ENCODE measurements at places on chromosomes 13 and 19.

GRCh38 chr13:31945202-31945961 is 86.2 kb upstream of the FRY start:
- peak; percentile 71 for DNase-seq

- no peak for DNase-seq
Observed at GRCh38 chr13:64782466-64782865, 2447.7 kb downstream of the PCDH9 start.

GRCh38 chr19:7971553-7972520 is 28.4 kb upstream of the TIMM44 start:
- DNase-seq, result no peak

DNA sequence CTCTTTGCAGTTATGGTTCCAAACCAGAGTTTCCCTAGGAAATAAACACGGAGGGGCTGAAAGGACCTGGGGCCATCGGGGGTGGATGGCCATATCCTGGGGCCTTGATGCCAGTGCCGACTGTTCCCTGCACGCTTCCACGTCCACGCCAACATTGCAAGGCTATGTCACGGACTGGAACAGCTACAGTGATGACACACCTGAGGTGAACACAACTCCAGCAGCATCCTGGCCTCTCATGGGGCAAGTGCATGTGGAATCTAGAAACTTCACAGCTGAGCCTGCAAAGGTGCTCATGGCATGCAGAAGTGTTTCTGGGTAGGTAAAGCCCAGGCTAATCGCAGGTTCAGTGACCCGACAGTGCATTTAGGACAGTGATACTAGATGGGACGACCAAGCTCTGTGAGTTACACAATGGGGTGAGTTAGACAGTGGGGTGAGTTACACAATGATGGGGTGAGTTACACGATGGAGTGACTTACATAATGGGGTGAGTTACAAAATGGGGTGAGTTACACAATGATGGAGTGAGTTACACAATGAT is 52.0 kb upstream of the GAS6 start:
- DNase-seq, result peak; percentile 25

DNA sequence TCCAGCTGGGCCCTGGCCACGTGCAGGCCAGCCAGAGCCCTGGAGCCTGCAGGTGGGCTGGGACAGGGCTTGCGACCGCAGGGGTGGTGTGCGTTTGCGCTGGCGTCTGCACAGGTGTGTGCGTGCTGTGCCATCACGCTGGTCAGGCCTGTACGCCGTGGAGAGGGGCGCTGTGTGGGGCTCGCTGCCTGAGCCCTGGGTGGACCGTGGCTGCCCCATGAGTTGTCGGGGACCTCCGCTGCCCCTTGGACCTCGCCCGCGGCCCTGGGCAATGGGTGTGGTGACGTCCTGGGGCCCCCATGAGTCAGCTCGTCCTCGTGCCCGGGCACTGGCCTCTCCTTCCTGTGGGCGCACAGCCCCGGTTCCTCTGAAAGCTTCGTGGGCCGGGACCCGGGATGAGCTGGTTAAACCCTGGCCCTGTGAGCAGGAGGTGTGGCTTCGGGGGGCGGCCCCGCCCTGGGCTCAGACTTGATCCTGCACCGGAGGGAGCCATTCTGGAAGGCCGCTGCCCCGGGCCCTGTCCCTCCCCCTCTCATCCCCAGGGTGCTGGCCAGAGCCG is 6.8 kb downstream of the CSNK1G2 start:
- no peak for DNase-seq

GRCh38 chr19:49056101-49056901 is 1.2 kb downstream of the CGB7 start:
- peak; percentile 33 for DNase-seq

- DNase-seq, result no peak
Observed at GRCh38 chr13:99489028-99489427, 12.2 kb upstream of the TM9SF2 start.

DNA sequence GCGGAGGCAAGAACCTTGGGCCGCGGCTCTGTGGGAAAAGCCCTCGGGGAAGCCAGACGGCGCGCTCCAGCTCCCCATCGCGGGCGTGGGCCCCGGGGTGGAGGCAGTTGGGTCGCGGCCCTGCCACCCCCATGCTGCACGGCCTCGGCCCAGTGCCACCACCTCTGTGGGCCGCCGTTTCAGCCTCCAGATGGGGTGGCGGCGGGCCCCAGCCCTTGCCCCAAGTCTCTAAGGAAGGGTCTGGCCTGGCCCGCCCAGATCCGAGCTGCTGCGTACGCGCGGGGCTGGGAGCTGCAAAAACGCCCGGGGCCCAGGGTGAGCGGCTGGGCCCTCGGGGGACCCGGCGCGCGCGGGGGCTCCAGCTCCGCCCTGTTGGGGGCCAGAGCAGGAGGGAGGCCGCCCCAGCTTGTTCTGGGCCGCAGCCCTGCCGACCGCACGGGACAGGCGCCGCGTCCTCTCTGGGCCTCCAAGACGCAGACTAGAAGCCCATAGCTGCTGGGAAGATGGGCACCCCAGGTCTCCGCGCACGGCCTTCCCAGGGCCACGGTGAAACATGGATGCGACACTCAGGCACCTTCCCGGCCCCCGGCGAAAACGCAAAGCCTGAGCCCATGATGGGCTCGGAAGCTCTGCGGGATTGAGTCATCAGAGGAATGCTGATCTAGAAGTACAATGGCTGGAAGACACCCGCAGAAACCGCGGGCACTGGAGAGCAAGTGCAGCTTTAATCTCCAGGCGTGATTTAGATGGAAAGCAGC is 110.1 kb downstream of the KCTD15 start:
- DNase-seq, result peak; percentile 28

DNA sequence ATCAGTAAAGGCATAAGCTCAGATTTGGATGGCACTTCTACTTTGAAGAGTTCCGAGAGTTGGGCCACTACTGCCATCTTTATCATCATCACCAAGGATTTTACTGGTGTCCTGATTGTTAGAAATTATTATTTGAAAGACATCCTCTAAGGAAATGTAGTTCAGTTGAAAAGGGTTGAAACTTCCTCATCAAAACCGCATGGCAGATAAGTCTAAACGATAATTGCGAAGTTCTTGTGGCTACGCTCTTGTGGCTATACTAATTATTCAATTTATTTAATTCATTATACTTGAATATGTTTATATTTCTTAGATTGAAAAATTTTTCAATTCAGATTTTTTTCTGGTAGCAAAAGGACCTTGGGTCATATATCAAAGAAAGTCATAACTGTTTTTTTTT is 22.4 kb downstream of the TNFRSF19 start:
- DNase-seq, result no peak

- no peak for DNase-seq
Observed at GRCh38 chr13:20161951-20162300, 1.1 kb upstream of the GJA3 start.

GRCh38 chr19:42471554-42472249 is 29.0 kb upstream of the CXCL17 start:
- peak; percentile 66 for DNase-seq

GRCh38 chr13:112777637-112778406 is 88.0 kb downstream of the ATP11A start:
- no peak for DNase-seq

GRCh38 chr19:31611046-31611877 is 262.0 kb upstream of the TSHZ3 start:
- DNase-seq, result no peak

GRCh38 chr19:13981021-13981420 is 25.1 kb downstream of the RFX1 start:
- no peak for DNase-seq

DNA sequence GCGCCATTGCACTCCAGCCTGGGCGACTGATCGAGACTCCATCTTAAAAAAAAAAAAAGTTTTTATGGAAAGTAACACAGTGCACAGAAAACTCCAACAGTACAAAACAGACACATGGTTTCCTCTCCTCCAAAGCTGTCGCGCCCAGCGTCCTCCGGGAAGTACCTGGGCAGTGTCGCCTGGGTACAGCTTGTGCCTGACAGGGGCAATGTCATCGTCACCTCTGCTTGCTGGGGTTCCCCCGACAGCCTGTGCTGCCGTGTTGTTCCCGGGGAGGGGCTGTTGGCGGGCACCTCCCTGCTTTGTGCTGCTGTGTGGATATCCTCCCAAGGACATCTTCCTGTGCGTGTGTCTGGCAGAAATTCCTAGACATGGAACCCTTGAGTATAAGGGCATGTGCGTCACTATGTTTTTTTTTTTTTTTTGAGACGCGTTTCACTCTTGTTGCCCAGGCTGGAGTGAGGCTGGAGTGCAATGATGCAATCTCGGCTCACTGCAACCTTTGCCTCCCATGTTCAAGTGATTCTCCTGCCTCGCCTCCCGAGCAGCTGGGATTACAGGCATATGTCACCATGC is 2.4 kb upstream of the F2RL3 start:
- no peak for DNase-seq

DNA sequence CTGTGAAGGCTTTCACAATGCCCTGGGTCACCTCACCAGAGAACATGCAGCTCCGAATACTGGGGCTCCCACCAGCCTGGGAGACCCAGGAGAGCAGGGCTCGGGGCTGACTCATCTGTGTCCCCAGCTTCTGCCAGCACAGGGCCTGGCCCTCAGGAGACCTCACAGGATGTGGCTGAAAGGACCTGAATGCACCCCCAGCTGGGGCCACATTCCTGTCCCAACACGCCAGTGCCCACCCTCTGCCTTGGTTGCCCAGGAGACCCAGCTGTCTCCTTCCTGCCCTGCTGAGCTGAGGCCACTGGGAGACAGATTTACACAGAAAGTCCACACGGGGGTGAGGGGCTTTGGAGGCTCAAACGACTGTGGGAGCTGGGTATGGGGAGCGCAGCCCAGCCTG is 11.9 kb downstream of the BCAT2 start:
- no peak for DNase-seq

GRCh38 chr13:74796157-74796556 is 662.0 kb upstream of the KLF12 start:
- no peak for DNase-seq

- DNase-seq, result no peak
Observed at GRCh38 chr19:17455308-17456123, 5.2 kb downstream of the NXNL1 start.

GRCh38 chr19:13827656-13828055 is 32.4 kb downstream of the ZSWIM4 start:
- DNase-seq, result no peak

- DNase-seq, result no peak
Observed at GRCh38 chr13:40345654-40346372, 320.6 kb downstream of the FOXO1 start.

GRCh38 chr19:6564393-6564792 is 26.6 kb downstream of the CD70 start:
- DNase-seq, result no peak

GRCh38 chr13:51015973-51016372 is 95.1 kb downstream of the C13orf42 start:
- no peak for DNase-seq

- DNase-seq, result peak; percentile 92
Observed at GRCh38 chr19:12872941-12873890, 8.0 kb downstream of the DNASE2 start.

GRCh38 chr13:51339354-51339753 is at the start of gene SERPINE3:
TSS of gene SERPINE3 (plus strand) at chr13:51339691. CDS start at chr13:51341092, 1,401 bp downstream.
- no peak for DNase-seq

- no peak for DNase-seq
Observed at GRCh38 chr13:99619207-99619606, 117.9 kb downstream of the TM9SF2 start.

DNA sequence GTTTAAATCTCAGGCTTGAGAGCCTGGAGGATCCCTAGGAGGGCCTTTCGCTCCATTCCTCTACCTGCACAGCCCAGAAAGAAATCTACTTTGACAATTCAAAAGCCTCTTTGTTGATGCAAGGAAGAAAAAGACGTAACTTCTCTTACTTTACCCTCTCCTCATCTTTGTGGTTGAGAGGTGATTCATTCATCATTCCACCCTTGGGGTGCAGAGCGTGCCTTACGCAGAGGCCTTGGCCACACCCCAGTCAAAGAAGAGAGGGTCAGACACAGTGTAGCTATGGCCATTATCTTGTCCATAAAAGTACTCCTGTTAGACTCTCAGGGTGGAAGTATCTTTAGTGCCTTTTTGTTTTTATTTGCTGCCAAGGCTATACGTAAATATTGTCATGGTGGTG is 184.0 kb downstream of the IRS2 start:
- DNase-seq, result no peak

DNA sequence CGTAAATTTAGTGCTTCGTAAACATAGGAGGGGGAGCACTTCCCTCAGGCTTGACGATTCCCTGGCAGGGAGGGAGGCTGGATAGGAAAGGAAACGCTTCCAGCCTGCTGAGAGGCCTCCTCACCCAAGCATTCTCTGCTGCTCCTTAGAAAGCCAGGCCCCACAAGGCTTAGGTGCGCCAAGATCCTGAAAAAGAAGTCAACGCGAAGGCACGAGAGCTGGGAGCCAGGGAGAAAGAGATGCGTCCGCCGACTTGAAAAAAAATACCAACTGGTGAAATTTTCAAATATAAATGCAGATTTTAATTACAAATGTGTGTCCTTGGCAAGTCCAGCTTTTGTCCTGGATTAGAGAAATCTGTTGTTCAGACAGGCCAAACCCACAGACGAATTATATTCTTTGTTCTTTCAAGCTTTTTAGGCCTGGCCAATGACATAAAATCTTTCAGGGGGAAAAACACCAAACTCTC is 64.0 kb downstream of the ALOX5AP start:
- DNase-seq, result no peak

DNA sequence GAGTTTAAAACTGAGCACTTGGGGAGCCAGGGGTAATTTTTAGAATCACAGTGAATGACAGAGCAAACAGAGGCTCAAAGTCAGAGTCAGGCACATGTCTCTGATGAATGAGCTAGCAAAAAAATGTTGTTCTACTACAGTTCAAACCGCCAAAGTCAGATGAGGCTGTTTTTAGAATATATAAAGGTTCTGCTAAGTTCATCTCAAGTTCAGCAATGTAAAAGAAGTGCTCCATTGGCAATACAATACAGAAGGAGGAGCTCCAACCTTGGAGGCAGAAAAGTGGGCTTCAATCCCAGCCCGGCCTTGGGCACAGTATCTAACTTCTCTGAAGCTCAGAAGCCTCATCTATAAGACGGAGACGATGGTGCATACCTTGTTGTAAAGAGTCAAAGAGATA is 70.1 kb upstream of the IPO5 start:
- no peak for DNase-seq

DNA sequence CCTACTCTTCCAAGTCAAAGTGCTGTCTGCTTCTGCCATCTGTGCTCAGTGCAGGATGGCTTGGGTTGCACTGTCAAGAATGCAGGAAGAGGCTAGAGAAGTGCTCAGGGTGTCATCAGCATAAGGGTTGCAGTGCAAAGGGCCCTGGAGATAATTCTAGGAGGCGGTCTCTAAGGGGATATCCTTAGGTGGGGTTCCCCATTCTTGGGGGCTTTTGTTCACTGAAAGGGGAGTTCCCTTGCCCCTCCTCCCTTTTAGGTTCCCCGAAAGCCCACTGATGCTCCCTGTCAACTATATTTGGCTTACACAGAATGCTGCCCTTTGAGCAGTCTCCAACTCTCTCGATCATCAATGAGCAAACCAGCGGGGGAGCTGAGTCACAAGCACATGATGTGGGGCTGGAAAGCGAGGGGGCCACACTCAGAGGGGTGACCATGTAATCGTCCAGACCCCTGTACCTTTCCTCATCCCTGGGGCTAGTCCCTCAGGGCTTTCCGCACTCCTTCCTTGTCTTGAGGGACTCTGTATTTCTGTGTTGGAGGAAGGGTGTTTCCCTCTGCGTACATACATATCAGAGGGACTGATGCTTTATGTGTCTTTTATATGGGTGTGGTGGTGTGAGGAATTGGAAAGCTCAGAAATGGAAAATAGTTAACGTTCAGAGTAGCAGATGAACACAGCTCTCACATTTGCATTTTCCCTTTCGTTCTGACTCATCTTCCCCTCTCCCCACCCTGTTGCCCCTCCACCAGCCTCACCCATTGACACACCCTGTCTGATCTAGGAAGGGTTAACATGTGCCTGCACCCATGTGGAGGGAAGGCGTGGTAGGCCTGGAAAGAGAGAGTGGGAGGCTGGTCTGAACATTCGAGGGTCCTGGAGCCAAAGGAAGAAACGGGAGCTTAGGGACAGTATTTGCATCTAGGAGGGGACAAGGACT is 6.7 kb downstream of the ZBTB32 start:
- DNase-seq, result no peak
